Stimulated activated naive CD4-positive, alpha-beta T cell treated with Interleukin-2 at 50 U/mL for 16 hours (primary cell): ENCODE measurements at places on chromosomes 4 and X.

- no peak for DNase-seq
Observed at GRCh38 chr4:56879996-56880395, 27.7 kb upstream of the REST start.

GRCh38 chr4:76712564-76712963 lies 185.4 kb downstream of the SOWAHB start:
- no peak for DNase-seq

DNA sequence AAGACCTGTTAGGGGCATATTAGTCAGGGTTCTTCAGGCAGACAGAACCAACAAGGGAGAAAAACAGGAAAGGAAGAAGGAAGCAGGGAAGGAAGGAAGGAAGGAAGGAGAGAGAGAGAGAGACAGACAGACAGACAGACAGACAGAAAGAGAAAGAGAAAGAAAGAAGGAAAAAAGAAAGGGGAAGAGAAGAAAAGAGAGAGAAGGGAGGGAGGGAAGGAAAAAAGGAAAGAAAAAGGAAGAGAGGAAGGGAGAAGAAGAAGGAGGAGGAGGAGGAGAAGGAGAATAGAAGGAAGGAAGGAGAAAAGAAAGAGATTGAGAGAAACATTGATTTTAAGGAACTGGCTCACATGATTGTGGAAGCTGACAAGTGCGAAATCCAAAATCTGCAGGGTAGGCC lies 89.0 kb downstream of the DHX15 start:
- DNase-seq = no peak

- DNase-seq = no peak
Observed at GRCh38 chr4:158758142-158758541, 10.7 kb upstream of the FNIP2 start.

DNA sequence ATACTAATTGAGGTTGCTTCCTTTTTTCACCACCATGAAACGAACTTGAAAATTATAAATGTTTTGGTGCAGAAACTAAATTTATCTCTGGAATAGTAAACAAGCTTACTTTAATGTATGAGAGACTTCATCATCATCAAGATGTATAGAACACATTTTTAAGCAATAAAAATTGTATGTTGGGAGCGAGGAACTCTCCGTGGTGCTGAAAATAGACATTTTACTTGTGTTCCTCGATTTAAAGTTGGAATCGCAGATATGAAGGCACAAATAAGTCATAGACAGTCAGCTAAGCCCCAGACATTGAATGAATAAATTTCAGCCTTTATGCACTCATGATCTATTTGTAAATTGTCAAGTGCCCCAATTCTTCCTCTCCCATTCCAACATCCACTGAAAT lies 310.7 kb downstream of the STK32B start:
- DNase-seq = no peak

DNA sequence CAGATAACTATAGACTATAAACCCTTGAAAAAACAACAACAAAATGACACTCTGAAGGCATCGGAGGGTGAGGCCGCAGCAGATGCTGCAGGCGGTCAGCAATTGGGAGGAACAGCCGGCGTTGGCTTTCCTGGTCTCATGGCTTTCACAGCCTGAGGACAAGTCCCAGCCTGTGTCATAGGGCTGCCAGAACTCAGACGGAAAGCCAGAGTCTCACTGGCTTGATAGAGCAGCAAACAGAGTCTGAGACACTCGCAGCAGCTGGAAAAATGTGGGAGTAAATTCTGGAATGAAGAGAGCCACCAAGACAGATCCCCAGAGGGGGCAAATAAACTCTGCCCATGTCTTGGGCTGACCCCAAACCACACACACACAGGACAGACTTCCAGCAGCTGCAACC lies 86.3 kb downstream of the PPP2R2C start:
- no peak for DNase-seq
